ENCODE measurements at places on chromosomes 5 and 9.

DNA sequence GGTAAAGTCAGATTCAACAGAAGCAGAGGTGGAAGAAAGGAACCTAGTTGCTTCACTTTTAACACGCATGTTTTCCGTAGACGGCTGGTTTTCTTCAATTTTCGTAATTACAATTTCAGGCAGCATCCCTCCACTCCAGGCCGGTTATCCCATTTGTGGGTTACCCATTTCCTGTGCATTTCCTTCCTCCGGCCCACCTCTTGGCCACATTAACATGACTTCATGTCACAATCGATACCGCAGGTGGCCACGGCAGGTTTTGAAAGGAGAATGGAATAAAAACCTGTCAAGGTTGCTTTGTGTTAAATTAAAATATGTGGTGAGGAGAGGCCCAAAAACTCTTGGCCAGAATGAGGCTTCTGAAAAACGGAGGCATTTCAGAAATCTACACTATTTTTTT lies 130.2 kb downstream of the PCSK5 start:
- no peak for DNase-seq

DNA sequence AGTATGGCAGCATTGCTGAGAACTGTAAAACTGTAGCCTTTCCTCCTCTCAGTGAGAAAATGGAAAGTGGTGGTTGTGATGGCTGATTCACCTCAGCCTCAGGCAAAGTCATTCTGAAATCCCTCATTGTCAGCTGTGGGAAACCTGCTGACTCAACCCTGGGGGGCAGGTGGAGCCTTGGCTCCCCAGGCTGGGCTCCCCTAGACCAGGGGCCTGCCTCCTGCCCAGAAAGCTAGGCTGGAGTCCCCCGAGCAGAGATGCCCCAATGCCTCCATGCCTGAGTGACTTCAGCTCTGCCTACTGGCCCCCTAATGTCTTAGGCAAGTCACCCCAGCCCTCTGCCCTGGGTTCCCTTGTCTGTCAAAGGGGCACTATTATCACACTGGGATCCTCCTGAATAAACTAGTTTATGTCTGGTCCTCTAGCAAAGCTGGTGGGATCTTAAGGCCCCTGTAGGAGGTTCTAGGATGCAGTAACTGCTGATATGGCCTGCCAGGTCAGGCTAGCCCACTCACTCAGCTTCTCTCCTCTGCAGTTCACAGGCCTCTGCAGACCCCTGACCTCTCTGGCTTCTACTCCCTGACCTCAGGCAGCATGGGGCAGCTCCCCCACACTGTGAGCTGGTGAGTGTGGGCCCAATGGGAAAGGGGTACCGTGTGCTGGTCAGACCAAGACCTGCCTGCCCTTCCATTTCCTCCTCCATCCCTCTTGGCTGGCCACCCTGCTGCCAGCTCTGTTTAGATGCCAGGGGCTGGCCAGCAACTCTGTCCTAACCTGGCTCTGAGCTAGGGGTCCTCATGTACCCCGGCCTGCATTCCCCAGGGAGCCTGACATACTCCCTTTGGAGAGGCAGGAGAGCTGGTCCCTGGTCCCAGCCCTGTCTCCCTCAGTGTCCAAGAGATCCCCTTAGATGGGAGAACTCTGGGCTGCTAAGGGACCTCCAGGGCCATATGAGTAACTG lies 24.2 kb downstream of the TCF7 start:
- no peak for DNase-seq

GRCh38 chr9:113645978-113646253 lies 182.4 kb downstream of the RGS3 start:
- no peak for DNase-seq

DNA sequence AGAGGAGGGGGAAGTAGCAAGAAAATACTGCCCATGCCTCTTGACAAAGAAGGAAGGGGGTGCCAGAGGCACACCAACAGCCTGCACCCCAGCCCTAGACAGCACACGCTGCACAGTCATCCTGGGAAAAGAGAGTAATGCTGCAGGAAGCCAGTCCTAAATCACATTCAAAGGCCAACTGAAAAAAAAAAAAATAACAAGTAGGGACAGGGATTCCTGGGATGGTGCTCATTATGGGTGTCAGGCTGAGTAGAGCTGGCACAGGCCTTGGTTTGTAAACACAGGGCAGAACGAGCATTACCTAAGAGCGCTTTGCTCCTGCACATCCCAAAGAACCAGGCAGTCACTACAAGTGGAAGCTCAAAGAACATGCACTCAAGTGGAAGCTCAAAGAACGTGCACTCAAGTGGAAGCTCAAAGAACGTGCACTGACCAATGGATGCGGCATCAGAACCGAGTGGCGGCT lies 7.8 kb downstream of the RAPGEF1 start:
- no peak for DNase-seq

- no peak for DNase-seq
Measured at GRCh38 chr5:135345956-135346731, 52.9 kb downstream of the MACROH2A1 start.

- DNase-seq = no peak
Measured at GRCh38 chr5:180077594-180078284, 6.2 kb upstream of the RNF130 start.

DNA sequence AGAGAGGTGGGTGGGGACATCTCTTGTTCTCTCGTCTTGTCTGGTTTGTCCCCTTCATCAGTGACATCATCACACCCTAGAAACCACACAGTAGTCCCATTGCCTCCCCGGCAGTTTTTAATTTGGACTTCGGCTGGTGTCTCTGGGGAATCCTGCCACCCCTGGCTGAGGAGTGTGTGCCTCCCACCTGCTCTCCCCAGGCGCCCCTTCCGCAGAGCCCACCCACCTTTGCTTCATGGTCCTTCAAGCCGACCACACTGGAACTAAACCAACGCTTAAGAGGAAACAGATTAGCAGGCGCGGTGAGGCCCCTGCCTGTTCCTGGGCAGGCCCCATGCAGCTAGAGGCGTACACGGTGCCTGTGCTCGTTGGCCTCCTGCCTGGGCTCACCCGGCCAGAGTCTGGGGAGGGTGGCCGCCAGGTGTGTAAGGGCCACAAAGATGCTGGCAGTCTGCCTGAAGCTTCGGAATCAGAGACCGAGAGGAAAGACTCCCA lies 107.6 kb upstream of the SPRY4 start:
- no peak for DNase-seq

- DNase-seq = no peak
Measured at GRCh38 chr5:122077366-122078115, 518 bp downstream of the LOX start.

DNA sequence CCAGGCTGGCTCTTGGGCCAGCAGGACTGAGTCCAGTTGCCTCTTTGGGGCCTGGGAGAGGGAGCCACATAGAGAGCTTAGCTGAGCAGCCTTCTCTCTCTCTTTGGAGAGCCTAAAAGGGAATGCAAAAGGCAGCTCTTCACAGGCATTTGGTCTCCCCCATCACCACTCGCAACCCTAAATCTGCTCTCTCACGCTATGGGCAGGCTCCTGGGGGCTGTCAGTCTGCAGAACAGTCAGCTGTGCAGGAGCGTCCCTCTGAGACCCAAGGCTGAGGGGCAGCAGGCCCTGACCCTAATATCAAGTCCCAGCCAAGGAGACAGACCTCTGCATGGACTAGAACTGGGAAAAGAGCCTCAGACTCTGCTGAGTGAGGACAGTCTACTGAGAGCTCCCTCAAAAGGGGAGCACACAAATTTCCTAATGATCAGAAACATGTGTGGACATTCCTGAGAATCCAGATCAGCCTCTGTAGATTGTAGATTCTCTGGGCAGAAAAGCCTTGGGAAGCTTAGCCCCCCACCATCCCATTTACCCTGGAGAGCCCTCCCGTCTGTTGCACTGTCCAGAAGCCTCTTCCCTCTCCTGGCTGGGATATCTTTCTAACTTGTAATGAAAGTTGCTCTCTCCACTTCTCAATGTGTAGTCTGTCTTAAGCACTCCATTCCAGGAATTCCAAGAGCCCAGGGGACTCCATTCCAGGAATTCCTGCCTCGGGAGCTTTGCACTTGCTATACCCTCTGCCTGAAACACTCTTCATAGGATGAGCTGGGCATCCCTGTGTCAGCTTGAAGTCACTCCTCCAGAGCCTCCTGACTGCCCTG lies 79.4 kb downstream of the FAM114A2 start:
- DNase-seq = no peak

DNA sequence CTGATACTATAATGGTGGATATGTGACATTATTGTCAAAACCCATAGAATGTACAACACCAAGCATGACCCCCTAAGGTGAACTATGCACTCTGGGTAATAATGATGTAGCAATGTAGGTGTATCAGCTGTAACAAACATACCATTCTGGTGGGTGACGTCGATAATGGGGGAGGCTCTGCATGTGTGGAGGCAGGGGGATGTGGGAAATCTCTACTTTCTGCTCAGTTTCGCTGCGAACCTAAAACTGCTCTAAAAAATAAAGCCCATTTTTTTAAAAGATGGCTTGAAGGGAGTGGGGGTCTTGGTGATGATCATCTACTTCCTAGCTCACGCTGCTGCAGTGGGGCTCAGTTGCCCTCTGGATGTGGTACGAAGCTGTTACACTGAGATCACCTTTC lies 51.1 kb downstream of the RASGEF1C start:
- DNase-seq = no peak

DNA sequence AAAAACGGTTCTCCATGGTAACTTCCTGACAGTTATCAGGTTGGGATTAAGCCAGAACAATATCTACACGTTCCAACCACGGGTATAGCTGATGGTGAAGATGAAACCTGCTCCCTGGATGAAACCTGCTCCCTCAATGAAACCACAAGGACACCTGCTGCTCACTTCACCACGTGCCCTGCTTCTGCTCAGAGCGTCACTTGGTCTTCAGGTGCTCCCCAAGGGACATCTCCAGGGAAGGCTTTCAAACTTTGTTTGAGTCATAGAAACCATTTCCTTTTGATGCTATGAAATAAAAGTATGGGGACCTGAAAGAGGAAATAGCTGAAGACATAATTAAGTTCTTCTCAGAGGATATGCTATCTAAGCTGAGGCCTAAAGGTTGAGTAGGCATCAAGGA lies 242.4 kb downstream of the MED10 start:
- DNase-seq = no peak

- no peak for DNase-seq
Measured at GRCh38 chr9:85723215-85723614, 18.5 kb downstream of the AGTPBP1 start.

- peak; percentile 54 for DNase-seq
Measured at GRCh38 chr9:137534256-137535119, 15.7 kb downstream of the PNPLA7 start.

DNA sequence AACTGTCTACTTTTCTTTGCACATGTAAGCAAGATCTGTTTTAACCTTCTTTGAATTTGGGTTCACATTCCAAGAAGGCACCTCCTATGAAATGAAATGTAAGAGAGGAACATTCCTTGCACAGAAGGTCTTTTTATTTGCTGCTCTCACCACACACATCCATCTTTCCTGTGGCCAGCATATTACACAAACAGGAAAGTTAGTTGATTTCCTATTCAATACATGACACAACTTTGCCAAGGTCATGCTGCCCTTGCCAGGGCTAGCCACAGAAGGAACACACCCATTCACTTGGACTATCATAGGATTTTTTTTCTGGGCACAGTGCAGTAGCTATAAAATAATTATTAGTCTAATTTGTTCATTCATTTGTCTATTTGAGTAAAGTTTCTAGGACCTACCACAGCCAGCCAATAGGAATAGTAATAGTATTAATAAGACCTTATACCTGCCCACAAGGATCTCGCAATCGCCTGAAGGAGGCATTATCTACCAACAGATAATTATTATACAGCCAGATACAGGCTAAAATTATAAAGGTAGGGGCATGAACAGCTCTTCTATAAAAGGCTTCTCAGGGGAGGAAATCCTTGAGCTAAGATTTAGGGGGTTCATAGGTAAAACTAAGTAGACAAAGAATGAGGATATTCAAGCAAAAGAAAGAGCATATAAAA lies 78.1 kb upstream of the NREP start:
- no peak for DNase-seq

DNA sequence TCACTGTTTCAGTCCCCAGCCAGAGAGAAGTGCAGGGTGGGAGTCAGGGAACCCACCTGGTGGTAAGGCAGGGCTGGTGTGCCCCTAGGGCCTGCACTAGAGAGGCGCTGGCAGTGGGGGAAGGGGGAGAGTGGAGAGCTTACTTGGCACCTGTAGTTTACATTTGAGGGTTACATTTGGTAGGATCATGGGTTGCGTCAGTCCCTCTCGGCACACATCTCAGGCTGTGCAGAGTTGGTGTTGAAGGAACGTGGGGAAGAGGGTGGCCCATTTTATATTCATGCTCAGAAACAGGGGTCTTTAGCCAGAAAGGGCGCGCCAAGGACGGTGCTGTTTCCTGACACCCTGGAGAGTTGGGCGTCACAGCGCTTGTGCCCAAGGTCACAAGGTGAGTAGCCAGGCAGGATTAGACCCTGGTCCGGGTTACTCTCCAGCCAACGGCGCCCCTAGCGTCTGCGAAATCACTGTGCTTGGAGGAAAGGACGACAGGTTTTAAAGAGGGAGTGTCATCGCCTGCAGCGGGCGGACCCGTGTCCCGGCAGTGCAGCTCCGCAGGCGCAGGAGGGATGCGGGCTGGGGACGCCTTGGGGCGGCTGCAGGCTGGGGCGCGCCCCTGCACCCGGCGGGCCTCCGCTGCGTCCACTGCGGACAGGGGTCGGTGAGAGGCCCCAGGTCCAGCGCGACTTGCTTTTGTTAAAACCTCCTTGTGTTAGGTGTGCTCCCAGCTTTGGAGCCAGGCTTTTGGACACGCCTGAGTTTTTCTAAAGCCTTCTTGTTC lies 272.6 kb downstream of the FANCC start:
- DNase-seq = no peak

- DNase-seq = no peak
Measured at GRCh38 chr9:135290086-135290485, 189.5 kb upstream of the PPP1R26 start.

DNA sequence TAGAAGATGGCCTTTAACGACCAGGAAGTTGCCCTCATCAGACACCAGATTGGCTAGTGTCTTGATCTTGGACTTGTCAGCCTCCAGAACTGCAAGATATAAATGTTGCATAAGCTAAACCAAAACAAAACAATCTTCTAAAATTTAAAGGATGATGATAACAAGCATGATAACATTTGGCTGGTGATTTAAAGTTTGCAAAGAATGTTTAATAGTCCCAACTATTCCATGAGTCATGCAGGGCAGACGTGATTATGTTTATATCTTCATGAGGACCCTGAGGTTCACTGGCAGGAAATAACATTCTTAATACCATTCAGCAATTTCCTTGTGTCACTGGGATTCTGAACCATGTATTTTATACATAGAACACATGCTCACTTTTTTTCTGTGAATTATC lies 319.8 kb downstream of the HCN1 start:
- no peak for DNase-seq

GRCh38 chr5:75072061-75072460 lies 19.7 kb upstream of the GCNT4 start:
- DNase-seq = no peak

GRCh38 chr5:73797132-73797510 lies 171.1 kb downstream of the ARHGEF28 start:
- no peak for DNase-seq
